ENCODE measurements at places on chromosomes 7 and 10.

DNA sequence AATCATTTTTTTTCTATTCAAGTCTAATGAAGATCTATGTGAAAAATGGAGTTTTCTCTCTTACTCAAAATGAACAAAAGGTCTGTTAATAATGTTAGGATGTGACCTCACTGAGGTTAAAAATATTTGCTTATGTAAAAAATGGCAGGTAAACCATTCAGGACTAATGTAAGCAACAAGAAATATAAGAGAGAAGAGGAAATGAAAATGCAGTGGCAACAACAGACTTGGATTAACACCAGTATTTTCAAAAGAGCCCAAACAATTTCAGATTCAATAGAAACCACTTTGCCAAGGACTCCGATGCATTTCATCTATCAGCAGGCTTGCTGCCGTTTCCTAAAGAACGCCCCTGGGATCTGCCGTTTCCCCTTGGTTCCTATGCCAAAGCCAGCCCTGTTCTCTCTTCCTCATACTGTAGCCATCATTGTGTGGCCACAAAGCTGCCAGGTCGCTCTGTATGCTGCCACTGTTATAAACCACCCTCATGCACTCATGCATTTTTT lies 66.4 kb downstream of the MTURN start:
- DNase-seq: no peak

- no peak for DNase-seq
Measured at GRCh38 chr10:113843972-113844485, 9.9 kb downstream of the DCLRE1A start.

DNA sequence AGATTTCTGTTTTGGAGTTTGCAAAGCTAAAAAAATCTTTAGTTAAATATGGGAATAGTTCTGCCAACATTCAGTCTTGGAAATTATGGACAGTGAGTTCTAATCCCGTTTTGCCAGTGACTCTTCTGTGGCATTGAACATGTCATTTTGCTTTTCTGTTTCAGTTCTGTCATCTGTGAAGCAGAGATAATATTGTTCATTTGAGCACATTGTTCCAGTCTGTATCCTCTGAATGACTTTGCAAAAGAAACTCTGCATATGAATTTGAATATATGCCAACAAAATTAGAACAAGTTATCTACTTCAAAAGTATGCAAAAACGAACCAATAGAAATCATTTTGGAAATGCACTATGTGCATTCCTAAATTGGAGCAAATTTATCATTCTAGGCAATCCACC lies 746.0 kb upstream of the POT1 start:
- DNase-seq: no peak

GRCh38 chr7:108605559-108606201 lies 36.0 kb downstream of the DNAJB9 start:
- no peak for DNase-seq

- DNase-seq: no peak
Measured at GRCh38 chr7:147659036-147659995, 931.2 kb upstream of the C7orf33 start.
